Hematopoietic multipotent progenitor cell (in vitro differentiated cells): ENCODE measurements at places on chromosomes 2 and 18.
A peak's percentile ranks its signal among the peaks of the same experiment; 100 is the strongest.

DNA sequence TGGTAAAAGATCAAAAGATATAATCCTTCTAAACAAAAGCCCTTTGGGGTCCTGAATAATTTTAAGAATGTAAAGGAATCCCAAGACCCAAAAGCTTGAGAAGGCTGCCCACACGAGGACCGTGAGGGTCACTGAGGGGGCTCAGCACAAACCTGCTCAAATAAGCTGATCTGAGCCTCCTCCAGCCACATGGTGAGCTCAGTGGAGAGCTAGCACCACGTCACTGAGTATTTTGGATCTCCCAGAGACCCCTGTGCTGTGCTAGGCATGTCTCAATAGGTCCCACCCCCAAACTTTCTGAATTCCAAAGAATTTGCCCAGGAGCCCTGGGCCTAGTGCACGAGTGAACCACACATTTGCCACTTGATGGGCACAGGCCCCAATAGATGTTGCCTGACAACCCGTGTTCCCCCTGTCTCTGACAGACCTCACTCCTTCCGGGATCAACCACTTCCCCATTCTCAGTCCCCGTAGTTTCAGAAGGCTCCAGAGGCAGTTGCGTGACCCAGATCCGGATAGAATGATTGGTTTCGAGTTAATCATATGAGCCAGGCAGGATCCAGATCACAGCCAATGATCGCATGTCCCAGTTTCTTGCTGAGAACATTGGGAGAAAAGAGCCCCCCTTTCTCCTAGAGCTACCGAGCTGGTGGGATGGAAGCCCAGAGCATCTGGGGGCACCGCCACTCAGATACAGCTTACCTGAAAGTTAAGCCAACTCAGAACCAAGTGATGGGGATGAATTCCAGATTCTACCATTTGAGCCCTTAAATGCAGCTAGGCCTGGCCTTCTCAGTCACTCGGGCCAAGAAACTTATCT is 203.8 kb downstream of the TNS1 start:
- peak; percentile 88 for DNase-seq

DNA sequence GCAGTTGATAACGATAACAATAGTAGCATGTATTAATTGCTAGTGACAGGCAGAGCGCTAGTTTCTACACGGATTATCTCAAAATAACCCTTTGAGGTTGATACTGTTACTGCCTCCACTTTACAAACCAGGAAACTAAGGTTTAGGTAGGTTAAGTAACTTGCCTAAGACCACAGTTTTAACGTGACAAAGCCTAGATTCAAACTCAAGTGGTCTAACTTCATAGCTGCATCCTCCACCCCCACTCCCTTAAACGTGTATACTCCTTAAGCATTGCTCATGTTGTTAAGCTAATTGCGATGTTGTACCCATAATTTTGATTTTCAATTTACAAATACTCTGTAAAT is 1.2 kb downstream of the ME2 start:
- DNase-seq = no peak

- DNase-seq = no peak
These were observed 15.5 kb downstream of the REG3G start for GRCh38 chr2:79041032-79041448.

DNA sequence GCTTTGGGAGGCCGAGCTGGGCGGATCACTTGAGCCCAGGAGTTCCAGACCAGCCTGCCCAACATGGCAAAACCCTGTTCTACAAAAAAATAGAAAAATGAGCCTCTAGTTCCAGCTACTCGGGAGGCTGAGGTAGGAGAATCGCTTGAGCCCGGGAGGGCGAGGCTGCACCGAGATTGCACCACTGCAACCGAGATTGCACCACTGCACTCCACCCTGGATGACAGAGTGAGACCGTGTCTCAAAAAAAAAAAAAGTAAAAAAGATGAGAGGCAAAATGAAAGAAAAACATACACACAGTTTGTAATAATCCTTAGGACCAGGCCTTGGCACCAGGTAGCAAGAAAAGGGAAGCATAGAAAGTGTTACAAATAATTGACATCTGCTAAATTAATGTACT is 22.0 kb downstream of the RBM43 start:
- DNase-seq = no peak

DNA sequence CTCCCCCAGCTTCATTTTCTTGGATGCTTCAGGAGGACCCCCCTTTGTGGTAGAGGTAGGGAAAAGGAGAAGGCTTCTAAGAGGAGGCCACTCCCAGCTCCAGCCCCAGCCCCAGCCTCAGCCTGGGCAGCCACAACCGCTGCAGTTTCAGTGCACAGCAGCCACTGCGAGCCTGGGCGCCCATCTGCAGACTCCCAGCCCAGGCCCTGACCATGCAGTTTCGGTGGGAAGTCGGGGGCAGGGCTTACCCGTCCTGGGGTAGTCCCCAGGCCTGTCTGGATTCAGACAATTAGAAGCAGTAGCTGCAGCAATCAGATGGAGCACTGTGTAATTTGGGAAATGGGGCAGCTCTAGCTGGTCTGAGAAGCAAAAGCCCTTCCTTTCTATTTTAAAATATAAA is 28.6 kb downstream of the ITM2C start:
- DNase-seq = no peak

DNA sequence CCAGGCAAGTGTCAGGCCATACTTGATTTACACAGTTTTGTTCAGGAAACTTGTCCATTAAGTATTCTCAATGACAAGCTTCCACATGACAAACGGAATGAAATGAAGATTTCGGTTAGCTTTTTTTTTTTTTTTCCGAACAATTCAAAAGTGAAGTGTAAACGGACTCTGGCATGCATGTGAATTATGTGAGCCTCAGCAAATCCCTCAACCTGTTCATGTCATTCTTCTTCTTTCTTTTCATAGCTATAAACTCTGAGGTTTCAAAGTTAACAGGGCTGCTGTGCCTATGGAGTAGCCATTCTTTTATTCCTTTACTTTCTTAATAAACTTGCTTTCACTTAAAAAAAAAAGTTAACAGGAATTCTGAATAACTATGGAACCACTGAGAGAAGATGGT is 110.3 kb downstream of the NOL10 start:
- no peak for DNase-seq

DNA sequence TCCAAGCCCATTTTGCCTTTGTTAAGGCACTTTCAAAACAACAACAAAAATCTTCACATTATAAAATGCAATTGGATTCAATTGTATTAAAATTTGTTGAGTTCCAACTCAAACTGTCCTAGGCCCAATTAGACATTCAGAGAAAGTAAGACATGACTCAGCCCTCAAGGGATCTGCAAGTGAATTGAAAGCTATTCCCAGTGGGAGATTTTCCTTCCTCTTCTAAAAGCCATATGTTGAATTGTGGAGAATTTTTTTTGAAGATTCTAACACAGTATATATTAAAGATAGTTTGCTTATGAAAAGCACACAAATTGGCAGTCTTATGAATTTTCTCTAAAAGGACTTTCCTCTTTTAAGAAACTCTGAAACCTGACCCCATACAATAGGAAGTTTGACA is 268.0 kb upstream of the PARD3B start:
- no peak for DNase-seq

DNA sequence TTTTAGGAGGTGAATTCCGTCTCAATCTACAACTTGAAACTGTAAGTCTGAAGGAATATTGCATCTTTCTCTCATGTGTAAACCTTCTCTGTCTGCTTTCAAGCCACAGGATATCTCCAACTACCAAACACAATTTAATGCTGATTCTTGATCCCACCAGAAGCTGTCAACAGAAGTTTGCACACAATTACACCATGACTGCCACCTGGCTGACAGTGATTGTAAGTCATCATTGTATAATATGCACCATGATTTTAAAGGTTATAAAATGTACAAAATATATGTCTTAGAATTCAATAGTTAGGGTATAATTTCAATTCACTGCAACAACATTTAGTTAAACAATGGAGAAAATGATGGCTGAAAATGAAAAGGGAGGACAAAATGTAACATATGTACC is 18.4 kb downstream of the PREPL start:
- DNase-seq = peak; percentile 69

DNA sequence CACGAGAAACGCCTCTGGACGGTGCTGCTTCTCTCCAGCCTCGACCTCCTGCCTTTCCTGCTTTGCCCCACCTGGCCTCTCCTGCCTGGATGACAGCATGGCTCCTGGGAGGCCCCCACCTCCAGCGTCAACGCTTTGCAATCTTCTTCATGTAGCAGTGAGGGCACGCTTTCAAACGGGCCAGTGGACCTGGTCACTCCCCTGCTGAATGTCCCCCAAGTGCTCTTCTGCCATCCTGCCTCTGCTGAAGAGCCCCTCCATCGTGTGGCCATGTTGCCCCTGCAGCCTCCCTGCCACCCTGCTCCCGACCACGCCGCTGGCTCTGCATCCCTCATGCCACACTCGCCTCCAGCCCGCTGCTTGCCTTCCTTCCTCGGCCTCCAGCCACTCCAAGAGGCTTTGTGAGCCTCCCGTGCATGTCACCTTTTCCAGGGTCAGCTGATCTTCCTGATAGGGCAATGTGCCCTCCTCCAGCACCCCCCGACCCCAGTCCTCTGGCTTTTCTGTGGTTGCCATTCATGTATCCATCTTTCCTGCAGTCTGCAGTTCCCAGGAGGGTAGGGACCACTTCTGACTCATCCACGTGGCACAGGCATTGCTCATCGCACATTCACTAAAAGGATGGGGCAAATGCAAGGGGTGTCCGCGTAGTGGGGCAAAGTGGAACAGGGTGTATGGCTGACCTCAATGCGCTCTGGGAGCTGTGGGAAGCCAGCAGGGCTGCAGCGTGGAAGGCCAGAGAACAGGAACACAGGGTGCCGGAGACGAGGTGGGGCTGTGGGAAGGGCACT is 268.8 kb downstream of the TWIST2 start:
- DNase-seq = no peak
